ENCODE measurements at places on chromosomes 5 and 9.

DNA sequence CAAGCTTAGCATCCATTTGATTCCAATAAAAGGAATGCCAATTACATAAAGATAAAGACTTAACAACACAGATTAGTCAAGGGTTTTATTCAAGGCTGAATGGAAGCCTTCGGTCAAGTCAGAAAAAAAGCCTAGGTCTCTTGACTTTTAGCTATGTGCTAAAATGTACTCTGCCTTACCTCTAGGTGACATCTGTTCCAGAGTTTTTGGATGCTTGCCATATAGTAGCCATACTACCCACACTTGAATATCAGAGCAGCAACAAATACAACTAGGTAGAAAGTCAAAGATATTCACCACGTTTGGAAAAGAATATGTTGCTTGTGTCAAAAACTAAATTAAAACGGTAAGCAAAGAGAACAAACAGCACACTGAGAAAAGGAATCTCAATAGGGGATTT, 484.7 kb downstream of the ELAVL2 start:
- no peak for DNase-seq

- no peak for DNase-seq
Observed at GRCh38 chr9:127214421-127215267, 49.9 kb upstream of the GARNL3 start.

DNA sequence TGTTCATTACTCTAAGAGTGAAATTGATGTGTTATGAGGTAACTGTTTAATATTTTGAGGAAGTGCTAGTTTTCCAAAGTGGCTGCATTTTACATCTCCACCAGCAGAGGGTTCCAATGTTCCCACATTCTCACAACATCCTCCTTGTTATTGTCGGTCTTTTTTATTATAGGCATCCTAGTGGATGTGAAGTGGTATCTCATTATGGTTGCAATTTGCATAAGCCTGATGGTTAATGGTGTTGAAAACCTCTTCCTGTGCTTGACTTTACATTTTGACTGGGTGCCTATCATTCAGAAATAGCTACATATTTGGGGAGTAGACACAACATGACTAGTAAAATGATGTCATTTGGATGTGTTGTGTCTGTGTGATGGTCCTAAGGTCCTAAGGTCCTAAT, 143.6 kb downstream of the MRPS30 start:
- no peak for DNase-seq

DNA sequence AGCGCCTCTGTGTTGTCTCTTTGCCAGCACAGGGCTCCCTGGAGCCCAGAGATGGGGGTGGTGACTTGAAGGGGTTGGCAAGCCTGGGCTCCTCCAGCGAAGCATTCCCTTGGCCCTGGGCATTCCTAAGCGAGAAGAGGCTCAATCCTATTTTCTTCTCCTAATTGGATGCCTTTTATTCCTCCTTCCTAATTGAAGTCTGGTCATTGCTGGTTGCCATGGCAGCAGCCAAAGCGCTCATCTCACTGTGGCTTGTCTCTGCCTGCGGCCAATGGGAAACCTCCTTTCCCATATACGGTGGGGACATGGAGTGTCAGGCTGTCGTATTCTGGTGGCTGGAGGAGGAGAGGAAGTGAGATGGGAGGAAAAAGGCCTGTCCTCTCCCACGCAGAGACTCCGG, 52.3 kb upstream of the RARS1 start:
- DNase-seq, result no peak

GRCh38 chr5:107384256-107384655, 286.5 kb downstream of the EFNA5 start:
- DNase-seq, result no peak

DNA sequence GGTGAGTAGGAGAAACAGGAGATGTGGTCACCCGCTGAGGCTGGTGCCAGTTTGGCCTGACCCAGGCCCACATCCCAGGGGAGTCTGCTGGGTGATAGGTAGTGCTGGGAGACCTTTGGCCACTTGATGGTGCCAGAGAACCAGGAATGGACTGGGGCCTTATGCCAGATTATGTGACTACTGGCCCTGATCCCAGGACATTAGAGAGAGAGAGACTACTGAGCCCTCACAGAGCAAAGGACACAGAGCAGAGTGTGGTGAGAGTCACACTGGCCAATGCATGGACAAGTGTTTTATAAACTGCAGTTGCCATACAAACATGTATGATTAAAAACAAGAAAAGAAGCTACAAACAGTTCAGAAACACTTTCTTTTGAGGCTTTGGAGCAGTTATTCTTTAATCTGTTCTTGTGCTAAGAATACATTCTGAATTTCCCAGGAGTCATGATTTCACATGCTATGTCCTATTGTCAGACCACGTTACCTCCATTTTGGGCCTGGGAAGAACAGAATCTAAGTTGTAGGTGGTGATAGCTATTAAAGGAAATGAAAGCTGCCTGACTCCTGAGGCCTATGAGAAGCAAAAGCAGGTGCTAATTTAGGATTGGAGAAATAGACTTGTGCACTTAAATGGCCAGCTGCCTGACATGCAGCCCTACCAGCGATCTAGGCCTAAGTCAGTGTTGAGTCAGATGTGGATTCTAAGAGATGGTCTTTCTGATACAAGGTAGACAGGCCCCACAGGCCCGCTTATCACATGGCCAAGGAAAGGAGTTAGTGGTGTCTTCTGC, 32.6 kb upstream of the TMOD1 start:
- DNase-seq, result no peak

DNA sequence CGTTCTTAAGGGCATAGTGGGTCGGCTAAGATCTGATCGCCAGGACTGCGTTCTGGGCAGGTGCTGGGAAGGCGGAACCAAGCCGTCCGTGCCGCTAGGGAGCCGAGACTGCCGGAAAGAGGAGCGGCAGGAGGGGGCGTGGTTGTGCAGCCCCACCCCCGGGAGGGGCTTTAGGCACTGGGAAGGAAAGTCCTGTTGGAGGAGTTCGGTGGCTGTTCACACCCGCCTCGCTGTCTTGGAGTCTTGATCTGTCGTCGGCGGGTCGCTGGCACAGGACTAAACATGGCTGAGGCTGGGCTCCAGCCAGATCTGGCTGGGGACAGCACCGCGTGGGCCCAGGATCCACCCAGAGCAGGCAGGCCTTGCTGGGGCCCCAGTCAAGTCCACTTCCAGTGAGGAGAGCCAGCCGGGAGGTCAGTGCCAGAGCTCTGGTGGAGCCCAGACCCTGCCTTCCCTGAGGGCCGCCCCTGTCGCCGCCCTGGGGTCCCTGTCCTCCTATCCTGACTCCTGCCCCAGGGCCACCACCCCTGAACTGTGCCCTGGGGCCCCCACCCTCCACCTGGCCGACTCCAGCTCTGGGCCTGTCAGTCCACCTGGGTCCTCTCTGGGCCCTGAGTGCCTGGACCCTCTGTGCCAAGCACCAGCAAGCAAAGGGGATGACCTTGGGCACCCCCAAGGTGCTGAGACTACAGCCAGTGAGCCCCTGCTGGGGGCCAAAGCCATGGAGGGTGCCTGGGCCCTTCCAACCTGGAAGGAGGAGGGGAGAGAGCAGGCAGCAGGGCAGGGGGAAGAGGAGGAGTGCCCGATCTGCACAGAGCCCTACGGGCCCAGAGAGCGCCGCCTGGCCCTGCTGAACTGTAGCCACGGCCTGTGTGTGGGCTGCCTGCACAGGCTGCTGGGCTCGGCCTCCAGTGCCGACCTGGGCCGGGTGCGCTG, 4.5 kb downstream of the RNF208 start:
- no peak for DNase-seq

DNA sequence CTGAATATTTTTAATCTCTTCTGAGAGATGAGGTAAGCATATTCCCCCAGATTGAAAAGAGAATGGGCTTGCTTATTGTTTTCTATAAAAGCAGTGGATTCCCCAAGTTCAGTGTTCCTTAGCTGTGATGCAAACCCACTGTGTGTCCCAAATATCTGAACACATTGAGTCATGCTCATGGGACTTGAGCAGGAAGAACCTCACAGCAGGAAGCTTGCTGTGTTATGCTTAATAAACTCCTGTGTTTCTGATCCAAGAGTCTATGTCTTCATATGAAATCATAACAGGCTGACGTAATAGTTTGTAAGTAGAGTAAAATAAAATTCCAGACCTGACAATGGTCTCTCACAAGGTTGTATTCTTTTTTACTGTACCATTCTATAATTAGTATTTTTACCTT, 24.8 kb upstream of the LOX start:
- DNase-seq, result no peak

DNA sequence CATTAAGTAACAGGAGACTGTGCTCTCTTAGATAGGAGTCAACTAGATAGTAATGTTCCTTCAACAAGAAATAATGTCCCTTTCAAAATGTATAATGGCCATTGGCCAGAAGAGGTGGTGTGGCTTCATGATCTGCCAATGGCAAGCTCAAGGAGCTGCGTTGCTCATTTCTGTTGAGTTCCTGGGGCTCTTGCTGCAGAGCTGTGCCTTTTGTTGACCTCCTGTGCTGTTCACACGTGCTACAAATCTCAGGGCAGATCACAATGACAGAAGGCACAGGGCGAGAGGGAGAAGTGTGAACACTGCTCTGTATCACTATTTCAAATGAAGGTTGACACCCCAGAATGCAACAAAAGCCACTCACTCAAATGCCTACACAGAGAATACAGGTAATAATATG, 16.0 kb upstream of the TBC1D2 start:
- no peak for DNase-seq

DNA sequence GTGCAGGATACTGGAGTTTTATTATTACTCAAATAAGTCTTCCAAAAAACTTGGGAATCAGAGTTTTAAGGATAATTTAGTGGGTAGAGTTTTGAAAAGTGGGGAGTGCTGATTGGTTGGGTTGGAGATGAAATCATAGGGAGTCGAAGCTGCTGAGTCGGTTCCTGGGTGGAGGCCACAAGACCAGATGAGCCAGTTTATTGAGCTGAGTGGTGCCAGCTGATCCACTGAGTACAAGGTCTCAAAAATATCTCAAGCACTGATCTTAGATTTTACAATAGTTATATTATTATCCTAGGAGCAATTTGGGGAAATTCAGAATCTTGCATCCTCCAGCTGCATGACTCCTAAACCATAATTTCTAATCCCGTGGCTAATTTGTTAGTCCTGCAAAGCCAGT, 804.9 kb upstream of the SEMA6A start:
- no peak for DNase-seq

DNA sequence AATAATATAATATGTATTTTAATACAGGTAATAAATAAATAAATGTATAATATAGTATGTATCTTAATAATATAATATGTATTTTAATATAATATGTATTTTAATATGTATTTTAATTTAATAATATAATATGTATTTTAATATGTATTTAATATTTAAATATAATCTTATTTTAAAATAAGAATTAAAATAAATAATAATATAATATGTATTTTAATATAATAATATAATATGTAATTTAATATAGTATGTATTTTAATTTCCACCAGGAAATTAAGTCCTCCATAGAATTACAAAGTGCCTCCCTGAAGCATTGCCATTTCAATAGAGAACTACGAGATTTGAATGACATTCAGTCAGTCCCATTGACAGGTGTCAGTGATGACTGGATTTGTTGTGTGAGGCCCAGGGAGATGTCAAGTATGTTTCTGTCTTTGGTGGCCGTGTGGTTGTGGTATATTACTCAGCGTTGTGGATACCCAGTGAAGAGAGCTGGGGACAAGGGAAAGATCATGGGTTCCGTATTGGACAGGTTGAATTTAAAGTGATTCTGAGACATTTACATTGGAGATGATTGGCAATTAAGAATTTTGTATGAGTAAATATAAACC, 14.2 kb upstream of the C5orf46 start:
- no peak for DNase-seq

GRCh38 chr5:43303242-43303641, 10.0 kb downstream of the HMGCS1 start:
- DNase-seq, result no peak

DNA sequence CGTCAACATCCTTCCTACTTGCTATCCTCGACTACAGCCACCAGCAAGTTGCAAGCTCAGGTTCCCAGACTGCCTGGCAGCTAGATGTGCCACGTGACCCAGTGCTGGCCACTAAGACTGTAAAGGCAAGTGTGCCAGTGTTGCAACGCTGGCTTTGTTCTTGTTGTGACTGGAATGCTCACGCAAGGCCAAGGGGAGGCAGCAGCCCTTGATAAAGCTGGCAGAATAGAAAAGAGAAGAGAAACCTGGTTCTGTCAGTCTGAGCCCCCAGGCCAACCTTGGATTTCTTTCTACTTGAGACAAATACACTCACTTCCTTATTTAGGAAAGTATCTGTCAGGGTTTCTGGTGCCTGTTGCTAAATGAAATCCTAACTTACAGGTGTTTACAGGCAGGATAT, 113.0 kb downstream of the KLHL3 start:
- no peak for DNase-seq

DNA sequence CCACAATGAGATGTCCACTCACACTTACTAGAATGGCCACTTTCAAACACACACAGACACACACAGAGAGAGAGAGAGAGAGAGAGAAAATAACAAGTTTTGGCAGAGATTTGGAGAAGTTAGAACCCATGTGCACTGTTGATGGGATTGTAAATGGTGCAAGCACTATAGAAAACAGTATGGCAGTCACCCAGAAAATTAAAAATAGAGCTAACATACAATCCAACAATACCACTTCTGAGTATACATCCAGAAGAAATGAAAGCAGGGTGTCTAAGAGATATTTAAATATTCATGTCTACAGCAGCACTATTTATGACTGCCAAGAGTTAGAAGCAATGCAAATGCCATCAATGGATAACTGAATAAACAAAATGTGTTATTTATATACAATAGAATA, 359.9 kb upstream of the COX7C start:
- no peak for DNase-seq

DNA sequence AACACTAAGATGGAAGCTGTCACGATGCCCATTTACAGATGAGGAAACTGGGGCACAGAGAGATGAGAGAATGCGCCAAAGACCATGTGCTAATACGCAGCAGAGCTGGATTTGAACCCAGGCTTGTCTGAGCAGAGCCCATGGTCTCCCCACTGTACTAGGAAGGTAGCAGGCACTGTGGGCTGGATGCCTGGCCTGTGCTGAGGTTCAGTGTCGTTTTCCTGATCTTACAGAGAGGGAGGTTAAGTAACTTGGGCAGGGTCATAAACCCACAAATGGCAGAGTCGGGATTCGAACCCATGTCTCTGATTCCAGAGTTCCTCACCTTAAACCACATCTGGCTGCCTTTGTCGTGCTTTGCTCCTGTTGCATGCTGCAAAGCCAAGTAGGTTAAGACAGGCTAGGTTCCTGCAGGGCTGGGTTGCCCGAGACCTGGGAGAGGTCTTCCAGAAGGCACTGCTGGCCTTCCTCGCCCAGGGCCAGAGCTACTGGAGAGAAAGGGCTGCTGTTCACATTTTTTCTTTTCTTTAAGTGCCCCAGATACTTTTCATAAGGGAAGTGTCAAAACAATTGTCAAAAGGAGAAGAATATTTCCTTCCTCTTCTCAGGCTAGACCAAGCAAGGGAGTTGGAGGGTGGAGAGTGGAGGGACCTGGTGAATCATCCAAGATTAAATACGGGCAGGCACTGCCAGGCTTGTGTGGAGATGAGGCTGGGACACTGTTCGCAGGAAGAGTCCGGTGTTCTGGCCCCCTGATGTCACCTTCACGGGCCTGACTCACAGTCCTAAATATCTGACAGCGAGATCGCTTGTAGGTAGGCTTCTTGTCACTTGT, 3.2 kb downstream of the NEK6 start:
- DNase-seq, result no peak

- no peak for DNase-seq
Observed at GRCh38 chr5:43193894-43194265, 1.9 kb downstream of the NIM1K start.

GRCh38 chr5:174793684-174794328, 69.4 kb downstream of the MSX2 start:
- peak; percentile 18 for DNase-seq
